ENCODE measurements at places on chromosomes 13 and 19. TPM values are rescaled to one million over a fixed set of nuclear protein-coding genes. Genes with fewer than 3 reads are reported as not detected.

- DNase-seq = no peak
These were observed 28.7 kb upstream of the C1QTNF9 start for GRCh38 chr13:24280720-24281119.

Gene LRP3
- 11.7 TPM for total RNA-seq

GRCh38 chr19:56271151-56271550 is 1.4 kb upstream of the EDDM13 start:
- no peak for DNase-seq

GRCh38 chr13:77701305-77701704 is 3.8 kb downstream of the SLAIN1 start:
- no peak for DNase-seq

DNA sequence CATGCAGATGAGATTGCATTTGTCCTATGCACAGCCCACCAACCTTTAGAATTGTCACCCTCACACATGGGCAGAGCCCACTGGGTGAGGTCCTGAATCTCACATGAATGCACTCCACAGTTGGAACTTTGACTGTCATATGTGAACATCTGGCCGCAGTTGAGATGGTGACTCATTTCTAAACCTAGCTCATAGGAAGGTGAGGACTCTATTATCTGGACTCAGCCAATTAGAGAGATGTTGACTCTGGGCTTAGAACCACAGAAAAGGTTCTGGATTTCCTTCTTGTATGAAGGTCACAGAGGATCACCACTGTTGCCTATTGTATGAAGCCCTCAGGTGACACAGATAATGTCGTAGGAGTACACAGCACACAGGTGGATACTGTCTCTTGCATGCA is 25.6 kb upstream of the ZNF681 start:
- DNase-seq = no peak

DNA sequence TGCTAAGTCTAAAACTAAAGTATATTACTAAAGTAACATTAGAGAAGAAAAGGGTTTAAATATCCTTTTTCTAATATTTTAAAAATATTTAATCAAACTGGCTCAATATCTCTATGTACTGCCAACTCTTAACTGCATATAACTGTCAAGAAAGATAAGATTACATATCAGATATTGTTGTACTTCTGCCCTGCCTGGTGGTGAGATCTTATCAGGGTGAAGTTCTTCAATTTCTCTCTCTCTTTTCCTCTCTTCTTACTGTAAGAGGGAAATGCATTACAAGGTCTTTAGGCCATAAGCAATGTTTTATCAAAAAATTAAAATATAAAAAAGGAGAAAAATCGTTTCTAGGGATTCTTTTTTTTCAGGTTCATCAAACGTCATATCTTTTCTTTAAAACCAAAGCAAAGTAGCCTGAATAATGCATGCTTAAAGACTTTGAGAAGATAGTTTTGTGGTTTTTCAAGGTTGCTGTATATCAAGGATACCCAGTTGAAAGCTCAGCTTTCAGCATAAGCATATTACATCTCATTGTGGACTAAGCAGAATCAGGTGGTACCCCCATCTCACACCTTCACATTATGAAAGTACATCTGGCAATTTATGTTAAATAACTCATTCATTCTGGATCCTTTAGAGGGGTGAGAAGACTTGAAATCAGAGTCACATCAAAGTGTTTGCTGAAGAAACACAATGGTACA is 1625.7 kb upstream of the SLC10A2 start:
- no peak for DNase-seq

DNA sequence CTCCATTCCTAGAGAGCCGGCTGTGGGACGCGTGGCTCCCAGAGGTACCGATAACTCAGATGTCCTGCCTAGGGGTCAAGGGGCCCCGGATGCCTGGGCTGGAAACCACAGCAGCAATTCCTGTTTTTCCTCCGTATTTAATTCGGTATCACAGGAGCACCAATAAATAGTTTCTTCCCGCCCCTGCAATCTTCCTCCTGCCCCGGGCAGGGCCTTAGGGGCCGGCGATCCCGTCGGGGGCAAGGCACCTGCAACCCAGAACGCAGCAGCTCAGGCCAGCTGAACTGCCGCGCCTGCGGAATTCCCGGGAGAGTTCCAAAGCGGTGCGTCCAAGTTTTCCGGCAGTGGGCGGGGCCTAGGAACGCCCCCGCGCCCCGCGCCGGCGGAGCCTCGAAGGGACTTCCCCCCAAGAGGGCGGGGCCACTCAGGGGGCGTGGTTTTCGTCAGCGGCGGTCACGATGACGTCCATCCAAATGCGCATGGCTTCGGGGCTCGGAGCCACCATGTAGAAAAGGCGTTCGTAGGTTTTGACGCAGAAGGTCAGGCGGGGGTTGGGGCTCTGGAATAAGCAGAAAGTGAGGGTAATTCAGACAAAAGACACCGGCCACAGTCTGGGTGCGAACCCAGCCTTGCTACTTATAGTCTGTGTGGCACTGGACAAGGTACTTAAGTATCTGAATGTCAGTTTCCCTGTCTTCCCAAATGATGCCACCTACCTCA is 9.7 kb upstream of the LYPD3 start:
- DNase-seq = peak; percentile 69

DNA sequence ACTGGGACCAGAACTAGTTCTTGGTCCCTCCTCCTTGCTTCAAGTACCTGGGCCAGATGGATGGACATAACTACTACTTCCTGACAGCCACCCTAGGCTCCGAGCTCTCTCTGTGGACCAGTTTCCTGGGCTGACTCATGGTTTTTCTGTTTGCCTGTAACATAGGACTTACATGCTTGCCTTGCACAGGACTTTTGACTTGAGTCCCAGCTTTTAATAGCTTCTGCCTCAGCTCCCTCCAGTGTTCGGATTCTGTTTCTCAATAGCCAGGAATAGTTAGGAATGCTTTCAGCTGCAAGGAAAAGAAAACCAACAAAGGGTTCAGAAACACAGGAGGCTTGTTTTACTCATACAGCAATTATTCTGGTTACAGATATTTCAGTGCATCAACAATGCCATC is 405.9 kb downstream of the ZNF536 start:
- DNase-seq = no peak

DNA sequence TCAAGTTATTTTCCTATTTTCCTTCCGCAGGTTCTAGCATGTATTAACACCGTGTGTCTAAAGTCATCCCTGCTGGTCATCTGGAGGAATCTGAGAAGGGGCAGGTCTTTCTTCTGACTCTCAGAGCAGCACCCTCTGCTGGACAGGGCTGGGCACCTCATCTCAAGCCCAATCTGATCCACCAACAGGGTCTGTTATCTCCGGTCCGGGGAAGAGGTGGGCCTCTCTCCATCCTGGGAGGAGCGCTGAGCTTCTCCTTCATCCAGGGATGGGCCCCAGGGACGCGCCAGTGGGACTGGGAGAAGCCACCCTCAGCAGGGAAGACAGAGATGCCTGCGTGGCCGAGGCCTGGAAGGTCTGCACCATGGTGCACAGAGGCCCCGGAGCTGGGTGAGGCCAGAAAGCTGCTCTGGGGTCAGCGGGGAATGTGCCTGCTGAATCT is 26.0 kb upstream of the ZNF331 start:
- DNase-seq = peak; percentile 57

GRCh38 chr19:7637374-7638256 is 705 bp downstream of the STXBP2 start:
- DNase-seq = no peak

DNA sequence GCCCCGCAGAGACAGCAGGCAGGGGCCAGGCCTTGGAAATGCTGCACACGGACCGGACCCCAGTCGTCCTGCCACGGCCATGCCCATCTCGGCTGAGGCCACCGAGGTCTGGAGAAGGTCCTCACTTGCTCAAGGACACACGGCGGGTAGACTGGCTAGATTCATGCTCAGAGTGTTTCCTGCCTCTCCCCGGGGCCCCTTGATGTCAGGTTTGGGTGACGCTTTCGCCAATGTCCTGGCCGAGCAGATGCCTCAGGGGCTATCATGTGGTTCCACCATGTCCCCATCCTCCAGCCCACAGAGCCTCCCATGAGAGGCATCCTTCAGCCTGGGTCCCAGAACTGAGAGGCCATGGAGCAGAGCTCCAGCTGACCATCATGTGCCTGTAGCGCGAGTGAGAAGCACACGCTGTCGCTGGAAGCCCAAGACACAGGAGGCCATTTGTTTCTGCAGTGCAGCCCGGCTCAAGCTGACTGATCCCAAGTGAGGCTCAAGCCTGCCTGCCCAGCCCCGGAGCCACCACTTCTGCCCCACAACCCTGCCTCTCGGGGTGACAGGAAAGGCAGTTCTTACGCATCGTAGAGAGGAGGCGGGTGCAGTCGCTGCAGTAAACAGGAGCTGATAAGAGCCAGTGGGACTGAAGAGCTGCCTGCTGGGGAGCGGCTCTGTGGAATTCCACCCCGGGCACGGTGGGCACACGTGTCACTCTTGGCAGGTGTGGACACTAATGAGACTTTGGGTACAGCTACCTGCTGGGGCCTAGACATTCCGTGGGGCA is 53.9 kb upstream of the GAS6 start:
- no peak for DNase-seq

GRCh38 chr13:95246292-95247082 is 54.8 kb downstream of the ABCC4 start:
- DNase-seq = no peak

Gene IGFL3
- total RNA-seq = 3.3 TPM

DNA sequence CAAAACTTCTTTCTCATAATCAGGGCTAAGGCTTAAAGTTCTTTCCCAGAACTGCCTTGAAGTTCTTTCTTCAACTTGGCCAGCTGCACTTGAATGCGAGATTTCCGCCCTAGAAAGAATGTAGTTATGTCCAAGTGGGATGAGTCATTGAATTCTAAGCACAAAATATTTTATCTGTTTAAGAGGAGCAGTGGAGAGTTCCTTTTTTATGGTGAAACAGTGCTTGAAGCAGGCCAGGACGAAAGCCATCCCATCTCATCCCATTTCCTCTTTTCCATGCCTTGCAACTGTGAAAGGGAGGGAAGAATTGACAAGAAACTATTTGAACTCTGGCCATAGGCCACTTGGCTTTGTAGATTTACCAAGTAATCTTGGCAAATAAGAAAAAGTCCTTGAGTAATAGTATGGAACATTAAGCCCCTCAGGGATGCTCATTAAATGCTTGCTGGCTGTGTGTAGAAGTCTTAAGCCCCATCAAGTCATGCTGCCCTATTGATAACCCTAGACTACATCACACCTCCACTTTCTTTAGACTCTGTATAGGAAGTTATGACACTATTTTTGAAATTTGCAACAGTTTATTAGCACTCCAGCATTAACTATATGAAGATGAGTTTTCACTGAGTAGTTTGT is 174.5 kb downstream of the KCTD12 start:
- peak; percentile 6 for DNase-seq

- no peak for DNase-seq
These were observed 251.4 kb downstream of the VWA8 start for GRCh38 chr13:41709511-41709910.

Gene FOXA3
- total RNA-seq = 0.31 TPM

GRCh38 chr13:61935710-61936109 is 520.1 kb upstream of the PCDH20 start:
- DNase-seq = no peak

DNA sequence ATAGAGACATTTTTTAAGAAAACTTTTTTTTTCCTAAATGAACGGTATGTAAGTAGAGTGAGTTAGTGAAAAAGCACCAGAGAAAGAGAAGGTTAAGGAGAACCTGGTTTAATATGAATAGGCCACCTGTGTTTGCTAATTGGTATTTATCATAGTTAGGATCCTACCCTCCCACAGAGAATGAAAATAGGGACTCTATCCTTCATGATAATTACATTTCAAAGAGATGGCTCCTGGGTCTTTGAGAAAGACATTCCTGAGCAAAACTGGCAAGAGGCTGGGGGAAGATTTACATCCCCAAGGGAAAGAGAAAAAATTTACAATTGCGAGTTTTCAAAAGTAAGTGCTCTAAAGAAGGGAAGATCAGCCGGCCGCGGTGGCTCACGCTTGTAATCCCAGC is 1284.5 kb downstream of the SLITRK1 start:
- no peak for DNase-seq

DNA sequence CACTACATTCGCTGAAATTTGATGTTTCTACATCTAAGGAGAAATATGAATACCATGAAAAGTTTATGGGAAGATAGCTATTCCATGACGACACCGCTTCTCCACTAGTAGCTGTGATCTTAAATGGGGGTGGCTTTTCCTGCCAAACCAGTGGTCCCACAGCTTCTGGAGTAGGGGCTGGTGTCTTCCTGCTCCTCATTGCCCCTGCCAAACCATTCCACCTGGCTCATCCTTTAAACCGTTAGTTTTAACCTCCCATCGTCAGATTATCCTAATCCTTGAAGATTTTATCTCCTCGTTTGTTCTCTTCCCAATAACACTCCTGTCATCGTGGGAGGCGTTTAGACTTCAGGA is 568 bp upstream of the ZNF230 start:
- DNase-seq = no peak

DNA sequence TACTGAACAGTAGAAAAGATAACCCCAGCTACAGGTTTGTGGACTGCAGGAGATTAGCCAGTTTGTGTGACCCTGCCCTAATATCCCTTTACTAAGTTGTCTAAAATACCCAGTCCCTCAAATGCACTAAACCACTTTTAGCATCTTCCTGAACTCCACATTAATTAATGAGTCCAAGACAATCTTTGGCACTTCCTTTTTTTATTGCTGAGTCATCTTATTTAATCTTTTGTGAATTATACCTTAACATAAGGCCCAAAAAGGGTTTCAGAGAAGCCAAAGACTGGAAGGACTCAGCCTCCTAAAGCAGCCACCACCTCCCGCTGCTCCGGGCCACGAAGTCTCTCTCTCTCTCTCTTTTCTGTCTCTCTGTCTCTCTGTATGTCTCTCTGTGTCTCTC is 48.8 kb upstream of the PDCD5 start:
- no peak for DNase-seq

Gene QPCTL
- 5.4 TPM for total RNA-seq

GRCh38 chr13:30737511-30738337 is 2.4 kb downstream of the ALOX5AP start:
- DNase-seq = no peak

DNA sequence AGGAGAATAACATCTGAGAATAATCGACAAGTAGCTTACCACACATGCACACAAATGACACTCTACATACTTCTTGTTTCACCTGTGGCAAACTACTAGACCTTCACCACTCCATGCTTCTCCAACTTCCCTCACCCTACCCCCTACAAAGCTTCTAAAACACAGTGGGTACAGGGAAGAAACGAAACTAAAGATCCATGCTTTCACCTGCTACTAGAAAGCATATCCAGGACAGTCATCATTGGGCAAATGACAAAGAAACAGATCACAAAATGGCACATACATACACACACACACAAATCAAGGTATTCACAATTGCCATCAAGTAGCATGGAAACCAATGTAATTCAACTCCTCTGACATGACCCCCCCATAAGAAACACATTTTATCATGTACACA is 10.6 kb downstream of the BRD4 start:
- DNase-seq = no peak

DNA sequence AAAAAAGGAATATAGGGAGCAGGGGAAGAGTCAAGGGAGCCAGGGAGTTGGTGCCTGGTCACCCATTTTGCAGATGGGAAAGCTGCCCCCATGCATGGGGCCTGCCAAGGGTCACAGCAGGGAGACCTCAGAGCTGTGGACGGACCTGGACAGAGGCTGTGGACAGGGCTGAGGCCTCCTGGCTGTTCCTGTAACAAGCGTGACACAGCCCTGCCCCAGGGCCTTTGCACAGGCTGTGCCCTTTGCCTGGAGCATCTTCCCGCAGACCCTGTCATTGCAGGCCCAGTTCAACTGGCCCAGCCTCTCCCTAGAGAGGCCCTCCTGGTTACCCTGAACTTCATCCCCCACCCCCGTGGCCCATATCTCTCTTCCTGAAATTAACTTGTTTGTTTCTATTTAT is 6.4 kb downstream of the TNFAIP8L1 start:
- no peak for DNase-seq

Gene SYNGR4
- 0.35 TPM for total RNA-seq

Measured in H4 (cell line).